ENCODE measurements at places on chromosomes 7 and 10.

DNA sequence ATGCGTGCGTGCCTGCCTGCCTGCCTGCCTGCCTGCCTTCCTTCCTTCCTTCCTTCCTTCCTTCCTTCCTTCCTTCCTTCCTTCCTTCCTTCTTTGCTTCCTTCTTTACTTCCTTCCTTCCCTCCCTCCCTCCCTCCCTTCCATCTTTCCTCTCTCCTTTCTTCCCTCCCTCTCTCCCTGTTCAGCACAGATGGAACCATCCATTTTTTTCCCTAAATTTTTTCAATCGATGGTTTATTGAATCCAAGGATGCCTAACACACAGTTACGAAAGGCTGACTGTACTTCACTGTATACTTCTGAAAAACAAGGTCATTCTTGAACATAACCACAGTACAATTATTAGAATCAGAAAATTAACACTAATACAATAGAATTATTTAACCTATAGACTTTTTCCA, 53.8 kb downstream of the ABCA13 start:
- DNase-seq = no peak

DNA sequence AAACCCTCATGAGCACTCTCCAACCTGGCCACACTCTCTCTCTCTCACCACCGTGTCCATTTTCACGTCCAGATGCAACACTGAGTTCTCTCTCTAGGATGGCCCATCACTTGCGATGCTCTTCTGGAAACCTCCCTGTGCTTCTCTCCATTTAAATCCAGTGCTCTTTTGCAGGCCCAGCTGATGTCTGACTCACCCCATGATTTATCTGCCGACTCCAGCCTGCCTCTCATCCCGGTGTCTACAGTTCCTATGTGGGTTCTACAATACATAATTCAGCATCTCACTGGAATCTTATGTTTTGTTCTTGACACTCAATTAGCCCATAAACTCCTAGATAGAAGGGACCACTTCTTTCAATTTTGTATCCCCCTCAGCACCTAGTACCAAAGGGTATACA, 5.0 kb downstream of the TPK1 start:
- DNase-seq = no peak

DNA sequence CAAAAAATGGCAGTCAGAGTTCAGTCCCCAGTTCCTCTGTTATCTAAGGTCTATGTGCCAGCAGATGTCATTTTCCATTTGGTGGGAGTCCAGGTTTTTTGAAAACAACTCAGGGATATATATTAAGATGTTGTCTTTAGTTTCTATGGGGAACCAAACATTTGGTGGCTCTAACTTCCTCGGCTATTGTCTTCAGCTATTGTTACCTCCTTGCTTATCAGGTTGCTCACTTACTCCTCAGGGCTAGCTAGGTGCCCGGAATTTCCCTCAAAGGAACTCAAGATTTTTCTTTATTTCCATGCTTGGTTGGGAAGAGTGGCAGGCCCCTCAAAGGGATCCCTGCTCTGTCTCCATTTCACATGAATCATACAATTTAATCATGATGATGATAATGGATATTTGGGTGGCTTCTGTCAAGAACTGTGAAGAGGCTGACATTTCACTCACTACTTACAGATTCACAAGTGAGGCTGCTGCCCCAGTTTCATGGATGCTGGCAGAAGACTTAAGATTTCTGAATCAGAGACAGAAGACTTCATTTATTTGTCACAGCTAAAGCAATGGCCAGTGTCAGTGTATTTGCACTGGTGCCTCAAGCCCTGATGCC, 182.8 kb downstream of the PKD1L1 start:
- DNase-seq = no peak

- DNase-seq = no peak
These were observed 5.3 kb downstream of the EN2 start for GRCh38 chr7:155463114-155463811.

All from NCI-H345 (cell line).